ENCODE measurements at places on chromosomes 7 and 10.

- peak; percentile 20 for DNase-seq
These were observed 23.9 kb upstream of the PPP1R17 start for GRCh38 chr7:31663072-31663471.

- no peak for DNase-seq
These were observed 493.1 kb upstream of the AKR1E2 start for GRCh38 chr10:4332764-4333458.

DNA sequence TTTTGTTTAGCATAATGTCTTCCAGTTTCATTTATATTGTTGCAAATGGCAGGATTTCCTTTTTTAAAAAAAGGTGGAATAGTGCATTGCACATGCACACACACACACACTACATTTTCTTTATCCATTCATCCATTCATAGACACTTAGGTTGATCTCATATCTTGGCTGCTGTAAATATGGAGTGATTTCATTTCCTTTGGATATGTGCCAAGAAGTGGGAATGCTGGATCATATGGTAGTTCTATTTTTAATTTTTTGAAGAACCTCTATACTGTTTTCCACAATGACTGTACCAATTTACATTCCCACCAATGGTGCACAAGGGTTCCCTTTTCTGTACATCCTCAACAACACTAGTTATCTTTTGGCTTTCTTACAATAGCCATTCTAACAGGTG, 68.9 kb downstream of the EBLN1 start:
- DNase-seq = no peak

GRCh38 chr10:34235164-34235832, 579.8 kb downstream of the PARD3 start:
- peak; percentile 26 for DNase-seq
